ENCODE measurements at places on chromosomes 4 and X.

DNA sequence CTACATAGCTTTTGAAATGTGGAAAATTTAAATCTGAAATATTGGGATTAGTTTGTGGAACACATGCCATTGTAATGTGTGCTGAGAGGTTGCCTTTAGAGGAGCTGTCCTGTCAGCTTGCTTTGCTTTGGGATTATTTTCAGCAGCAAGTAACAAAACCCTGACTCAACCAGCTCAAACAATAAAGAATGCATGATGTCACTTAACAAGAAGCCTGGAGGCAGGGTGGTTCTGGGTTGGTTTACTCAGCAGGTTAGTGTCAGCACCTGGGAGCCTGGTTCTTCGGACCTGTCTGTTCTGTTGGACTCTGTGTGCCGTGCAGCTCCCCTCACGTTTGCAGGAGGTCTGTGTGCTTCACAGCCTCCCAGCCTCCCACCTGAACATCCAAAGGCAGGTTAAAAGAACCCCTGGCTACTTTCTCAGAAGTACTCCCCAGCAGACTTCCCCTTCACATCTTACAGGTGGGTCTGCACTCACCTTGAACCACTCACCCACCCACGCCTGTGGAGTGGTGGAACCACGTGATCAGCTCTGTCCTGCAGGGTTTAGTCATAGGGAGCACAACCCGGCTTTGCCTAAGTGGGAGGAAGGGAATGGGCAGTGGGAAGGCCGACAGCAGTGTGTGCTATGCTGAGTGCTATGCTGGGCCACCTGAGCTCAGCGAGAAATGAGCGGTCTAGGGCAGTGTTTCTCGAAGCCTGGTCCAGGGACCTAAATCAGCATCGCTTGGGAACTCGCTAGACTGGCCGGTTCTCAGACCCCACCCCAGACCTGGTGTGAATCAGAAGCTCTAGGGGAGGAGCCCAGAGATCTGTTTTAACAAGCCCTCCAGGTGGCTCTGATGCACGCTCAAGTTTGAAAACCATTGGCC is 20.4 kb downstream of the TMEM131L start:
- no peak for DNase-seq

DNA sequence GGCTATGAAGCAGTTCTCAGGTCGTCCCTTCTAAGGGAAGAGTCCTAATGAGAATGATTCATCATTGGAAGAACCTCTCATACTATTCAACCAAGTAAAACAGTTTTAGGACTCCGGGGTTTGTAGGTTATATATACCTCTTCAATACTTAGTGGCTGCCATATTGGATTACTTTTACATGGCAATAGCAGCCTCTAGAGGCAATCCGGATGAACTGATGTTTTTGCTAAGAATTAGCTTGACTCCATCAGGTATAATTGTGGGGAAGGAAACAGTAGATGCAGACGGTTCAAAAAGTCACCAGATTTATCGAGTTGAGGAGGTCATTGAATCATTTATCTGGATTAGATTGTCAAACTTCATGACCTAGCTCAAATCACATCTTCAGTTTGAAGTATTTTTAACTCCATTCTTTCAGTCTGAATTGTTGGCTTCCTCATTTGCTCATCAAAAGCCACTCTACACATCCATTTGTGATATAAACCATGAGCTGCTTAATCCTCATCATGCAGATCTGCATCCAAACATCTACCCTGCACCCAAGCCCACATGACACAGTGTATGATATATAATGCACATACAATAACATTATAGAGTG is 28.4 kb downstream of the GUCY1B1 start:
- DNase-seq: no peak

DNA sequence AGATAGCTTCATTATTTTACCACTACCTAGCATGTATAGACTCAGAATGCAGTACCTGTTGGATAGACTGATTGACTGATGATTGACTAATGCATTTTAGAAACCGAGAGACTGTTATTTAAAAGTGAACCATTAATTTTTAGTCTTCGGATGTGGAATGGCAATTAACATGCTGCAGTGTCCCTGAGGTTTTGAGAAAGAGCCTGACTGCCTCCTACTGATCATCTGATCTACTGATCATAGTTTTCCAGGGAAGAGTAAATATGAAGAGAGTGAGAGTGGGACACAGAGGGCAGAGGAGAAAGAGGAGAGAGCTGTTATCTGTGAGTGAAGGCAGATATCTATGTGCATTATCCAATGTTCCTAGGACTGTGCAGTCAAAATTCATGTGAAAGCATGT is 764.7 kb downstream of the TRIML1 start:
- DNase-seq: no peak

DNA sequence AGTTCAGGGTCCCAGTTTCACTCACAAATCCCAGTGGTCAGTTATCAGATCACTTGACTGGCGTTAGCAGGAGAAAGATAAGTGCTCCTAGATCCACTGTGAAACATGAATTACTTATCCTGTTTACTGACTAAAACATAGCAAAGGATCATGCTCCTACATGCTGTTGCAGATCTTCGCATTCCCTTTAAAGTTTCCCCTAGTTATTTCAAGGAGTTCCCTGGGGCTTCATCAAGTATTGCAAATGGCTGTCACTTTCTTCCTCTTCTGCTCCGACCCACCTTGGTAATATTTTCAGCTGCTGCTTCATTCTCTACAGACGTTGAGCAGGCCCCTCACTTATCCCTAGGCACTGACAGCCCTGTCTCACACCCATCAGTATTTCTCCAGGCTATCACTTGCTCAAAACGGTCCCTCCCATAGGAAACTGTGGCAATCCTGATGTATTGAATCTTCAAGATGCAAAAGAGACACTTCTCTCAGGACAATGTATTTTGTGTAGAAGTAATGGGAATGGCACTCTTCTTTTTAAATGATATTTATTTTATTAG is 466.0 kb downstream of the INPP4B start:
- no peak for DNase-seq

DNA sequence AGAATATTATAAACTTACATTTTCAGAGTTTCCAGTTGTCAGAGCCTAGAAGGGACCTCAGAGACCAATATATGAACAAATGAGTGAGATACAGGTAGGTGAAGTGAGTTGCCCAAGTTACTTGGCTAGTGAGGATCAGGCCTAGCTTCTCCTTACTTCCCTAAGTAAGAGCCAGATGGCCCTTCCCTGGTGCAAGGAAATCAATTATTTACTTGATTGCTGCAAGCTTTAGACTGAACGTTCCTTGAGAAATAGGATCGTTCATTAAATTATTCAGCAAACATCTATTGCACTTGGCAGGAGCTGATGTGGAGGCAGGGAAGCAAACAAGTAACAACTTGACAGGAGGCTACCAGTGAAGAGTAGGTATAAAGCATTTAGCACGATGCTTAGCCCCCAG is 117.8 kb downstream of the EFHC2 start:
- no peak for DNase-seq

- DNase-seq: no peak
These were observed 58.5 kb upstream of the PABPC4L start for GRCh38 chr4:134260126-134260525.

DNA sequence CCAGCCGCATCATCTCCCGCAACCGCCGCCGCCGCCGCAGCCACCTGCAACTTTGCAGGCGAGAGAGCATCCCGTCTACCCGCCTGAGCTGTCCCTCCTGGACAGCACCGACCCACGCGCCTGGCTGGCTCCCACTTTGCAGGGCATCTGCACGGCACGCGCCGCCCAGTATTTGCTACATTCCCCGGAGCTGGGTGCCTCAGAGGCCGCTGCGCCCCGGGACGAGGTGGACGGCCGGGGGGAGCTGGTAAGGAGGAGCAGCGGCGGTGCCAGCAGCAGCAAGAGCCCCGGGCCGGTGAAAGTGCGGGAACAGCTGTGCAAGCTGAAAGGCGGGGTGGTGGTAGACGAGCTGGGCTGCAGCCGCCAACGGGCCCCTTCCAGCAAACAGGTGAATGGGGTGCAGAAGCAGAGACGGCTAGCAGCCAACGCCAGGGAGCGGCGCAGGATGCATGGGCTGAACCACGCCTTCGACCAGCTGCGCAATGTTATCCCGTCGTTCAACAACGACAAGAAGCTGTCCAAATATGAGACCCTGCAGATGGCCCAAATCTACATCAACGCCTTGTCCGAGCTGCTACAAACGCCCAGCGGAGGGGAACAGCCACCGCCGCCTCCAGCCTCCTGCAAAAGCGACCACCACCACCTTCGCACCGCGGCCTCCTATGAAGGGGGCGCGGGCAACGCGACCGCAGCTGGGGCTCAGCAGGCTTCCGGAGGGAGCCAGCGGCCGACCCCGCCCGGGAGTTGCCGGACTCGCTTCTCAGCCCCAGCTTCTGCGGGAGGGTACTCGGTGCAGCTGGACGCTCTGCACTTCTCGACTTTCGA is 654 bp downstream of the ATOH1 start:
- DNase-seq: no peak

DNA sequence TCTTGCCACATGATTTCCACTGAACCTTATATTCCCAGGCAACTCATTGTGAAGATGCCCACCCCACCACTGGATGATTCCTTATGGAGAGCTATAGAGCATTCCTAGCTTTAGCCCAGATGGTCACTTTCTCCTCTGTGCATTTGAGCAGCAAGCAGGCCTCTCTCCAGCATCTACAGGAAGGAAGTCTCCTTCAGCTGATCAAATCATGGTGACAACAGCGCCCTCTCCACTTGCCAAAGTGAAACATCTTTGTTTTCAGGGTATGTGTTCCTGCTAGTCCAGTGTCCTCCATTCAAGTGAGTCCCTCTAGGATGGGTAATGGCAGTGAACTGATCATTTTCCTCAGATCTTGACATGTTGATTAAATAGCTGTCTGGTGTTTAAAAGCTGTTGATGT is 10.9 kb upstream of the SYTL5 start:
- no peak for DNase-seq

GRCh38 chr4:7781366-7781765 is 158.3 kb downstream of the AFAP1 start:
- peak; percentile 65 for DNase-seq

GRCh38 chr4:88187766-88188165 is 29.3 kb upstream of the ABCG2 start:
- no peak for DNase-seq

- DNase-seq: no peak
These were observed 125.4 kb downstream of the ATXN3L start for GRCh38 chrX:13194291-13195103.

Measured in spleen (tissue), 13 donors.